ENCODE measurements at places on chromosomes 7 and 10.

DNA sequence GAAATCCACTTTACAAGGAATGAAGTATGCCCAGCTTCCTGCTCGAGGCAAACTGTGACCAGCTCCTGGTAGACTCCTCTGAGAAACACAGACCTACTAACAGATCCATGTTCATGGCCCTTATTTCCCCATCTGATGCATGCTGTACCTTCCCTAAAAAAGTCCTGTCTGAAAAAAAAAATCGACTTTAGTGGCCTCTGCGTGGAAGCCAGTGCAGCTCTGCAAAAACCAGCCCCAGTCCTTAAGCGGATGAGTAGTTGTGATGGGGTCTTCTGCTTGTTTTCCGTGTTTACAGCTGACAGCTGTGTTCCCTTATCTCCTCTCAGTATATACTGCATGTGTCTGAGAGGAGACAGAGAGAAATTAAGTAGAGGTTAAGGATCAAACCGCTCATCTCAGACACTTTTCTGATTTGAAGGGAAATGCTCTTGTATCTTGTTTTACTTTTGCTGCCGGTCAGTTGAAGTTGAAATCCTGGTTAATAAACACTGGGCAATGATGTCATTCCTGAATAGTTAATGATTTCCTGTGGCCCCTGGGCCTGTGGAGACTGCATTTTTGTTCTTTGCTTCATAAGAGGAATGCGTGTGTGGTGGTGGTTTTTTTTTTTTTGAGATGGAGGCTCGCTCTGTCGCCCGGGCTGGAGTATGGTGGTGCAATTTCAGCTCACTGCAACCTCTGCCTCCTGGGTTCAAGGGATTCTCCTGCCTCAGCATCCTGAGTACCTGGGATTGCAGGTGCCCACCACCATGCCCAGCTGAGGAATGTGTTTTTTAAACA lies 67.6 kb downstream of the DOCK1 start:
- no peaks in the 10 kb centered on the region for H3K4me1 ChIP-seq
- no peak overlapping the region for H3K4me3 ChIP-seq
- H3K36me3 ChIP-seq = peaks cover 26% of the 10 kb centered on the region

GRCh38 chr7:44887293-44887692 lies 2.0 kb upstream of the PURB start:
- H3K4me3 ChIP-seq = no peak overlapping the region
- no peak for DNase-seq
- H3K4me1 ChIP-seq = peaks cover 6% of the 10 kb centered on the region
- H3K27me3 ChIP-seq = no peaks in the 10 kb centered on the region

- DNase-seq = peak; percentile 65
- no peak overlapping the region for H3K4me3 ChIP-seq
- H3K27ac ChIP-seq = no peak overlapping the region
- no peaks in the 10 kb centered on the region for H3K4me1 ChIP-seq
- H3K27me3 ChIP-seq = no peaks in the 10 kb centered on the region
These were observed 2.0 kb downstream of the GRIFIN start for GRCh38 chr7:2474224-2474623.

DNA sequence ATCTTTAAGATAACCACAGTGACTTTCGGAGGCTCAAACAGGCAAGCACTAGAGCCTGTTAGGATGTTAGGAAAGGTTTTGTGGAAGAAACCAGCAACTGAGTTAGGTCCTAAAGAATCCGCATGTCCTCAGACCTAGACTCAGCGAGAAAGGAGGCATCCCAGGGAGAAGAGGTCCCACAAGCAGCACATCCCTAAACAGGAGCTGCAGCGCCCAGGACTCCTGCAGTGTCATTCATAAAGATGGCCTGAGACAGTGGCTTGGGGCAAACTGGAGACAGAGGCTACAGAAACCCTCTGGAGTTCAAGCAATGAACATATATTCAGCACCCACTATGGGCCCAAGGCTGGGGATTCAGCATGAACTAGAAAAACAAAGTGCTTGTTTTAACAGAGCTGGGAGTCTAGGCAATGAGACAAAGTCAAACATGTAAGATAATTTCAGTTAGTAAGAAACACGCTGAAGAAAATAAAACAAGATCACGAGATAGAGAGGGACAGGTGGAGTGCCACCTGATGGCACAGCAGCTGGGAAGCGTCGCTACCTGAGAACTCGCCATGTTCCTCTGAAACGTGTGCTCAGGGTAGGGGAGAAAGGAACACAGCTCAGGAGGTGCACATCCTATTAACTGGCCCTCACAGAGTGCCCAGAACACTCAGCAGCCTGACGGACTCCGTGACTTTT lies 48.1 kb downstream of the PARD3 start:
- H3K36me3 ChIP-seq = no peaks in the 10 kb centered on the region
- DNase-seq = peak; percentile 62
- peak overlapping the region; percentile 19 for H3K27ac ChIP-seq
- H3K27me3 ChIP-seq = no peaks in the 10 kb centered on the region
- H3K4me3 ChIP-seq = no peak overlapping the region

DNA sequence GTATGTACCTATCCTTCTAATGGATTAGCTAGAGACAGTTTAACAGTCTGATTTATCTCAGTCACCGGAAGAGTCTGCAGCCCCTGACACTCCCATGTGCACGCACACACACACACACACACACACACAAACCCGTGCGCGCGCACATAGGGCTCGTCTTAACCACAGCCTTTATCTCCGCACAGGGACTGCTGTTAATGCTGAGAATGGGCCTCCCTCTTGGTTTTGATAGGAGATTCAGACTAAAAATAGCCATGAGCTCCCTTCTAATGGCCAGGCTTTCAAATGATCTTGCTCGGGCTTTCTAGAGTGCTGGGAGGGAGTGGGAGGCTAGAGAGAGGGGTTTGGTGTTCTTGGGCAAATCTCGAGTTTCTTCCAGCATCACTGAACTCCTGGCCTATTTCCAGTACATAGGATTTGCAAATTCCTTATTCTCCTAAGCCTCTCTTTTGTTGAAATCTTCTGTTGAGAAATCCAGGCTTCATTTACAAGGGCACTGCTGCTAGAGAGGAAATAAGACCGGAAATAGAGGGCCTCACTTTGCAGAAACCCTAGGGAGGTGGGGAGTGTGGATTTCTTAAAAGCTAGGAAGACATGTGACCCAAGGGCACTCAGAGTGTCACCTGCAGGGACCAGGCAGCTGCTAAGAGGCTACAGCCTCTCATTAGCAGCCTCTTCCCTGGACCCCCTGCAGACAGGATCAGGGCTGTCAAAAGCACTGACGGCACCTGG lies 2.4 kb downstream of the TMEM72 start:
- H3K36me3 ChIP-seq = no peaks in the 10 kb centered on the region
- no peak for DNase-seq
- H3K4me3 ChIP-seq = no peak overlapping the region
- no peaks in the 10 kb centered on the region for H3K4me1 ChIP-seq
- no peaks in the 10 kb centered on the region for H3K27me3 ChIP-seq

DNA sequence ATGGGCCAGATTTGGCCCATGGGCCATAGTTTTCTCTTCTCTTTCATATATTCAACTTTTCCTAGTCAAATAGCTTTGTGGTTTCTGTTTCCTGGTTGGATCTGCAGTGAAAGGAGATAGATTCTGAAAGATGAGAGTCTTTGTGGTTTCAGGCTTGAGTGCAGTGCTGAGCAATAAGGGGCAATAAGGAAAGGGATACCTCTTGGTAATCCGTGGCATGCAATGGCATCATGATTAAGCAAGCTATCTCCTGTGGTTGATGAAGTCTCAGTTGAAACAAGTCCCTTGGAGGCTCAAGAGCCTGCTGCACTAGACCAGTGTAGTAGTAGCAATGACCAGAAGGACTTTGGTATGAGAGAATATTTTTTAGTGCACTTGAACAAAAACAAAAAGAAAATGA lies 187.7 kb upstream of the CNTNAP2 start:
- H3K4me1 ChIP-seq = no peaks in the 10 kb centered on the region
- no peaks in the 10 kb centered on the region for H3K27me3 ChIP-seq
- DNase-seq = no peak
- no peaks in the 10 kb centered on the region for H3K36me3 ChIP-seq
- H3K4me3 ChIP-seq = no peak overlapping the region
- H3K27ac ChIP-seq = no peak overlapping the region

- H3K4me1 ChIP-seq = no peaks in the 10 kb centered on the region
- H3K27ac ChIP-seq = no peak overlapping the region
- H3K36me3 ChIP-seq = no peaks in the 10 kb centered on the region
- no peak overlapping the region for H3K4me3 ChIP-seq
- no peaks in the 10 kb centered on the region for H3K27me3 ChIP-seq
These were observed 25.6 kb downstream of the BLVRA start for GRCh38 chr7:43784030-43784584.

All from endodermal cell (in vitro differentiated cells).